ENCODE measurements at places on chromosomes 7 and 10.

- no peak for DNase-seq
Observed at GRCh38 chr10:129564923-129565322, 97.9 kb downstream of the MGMT start.

- DNase-seq = no peak
Observed at GRCh38 chr7:95808396-95808795, 36.0 kb downstream of the DYNC1I1 start.

DNA sequence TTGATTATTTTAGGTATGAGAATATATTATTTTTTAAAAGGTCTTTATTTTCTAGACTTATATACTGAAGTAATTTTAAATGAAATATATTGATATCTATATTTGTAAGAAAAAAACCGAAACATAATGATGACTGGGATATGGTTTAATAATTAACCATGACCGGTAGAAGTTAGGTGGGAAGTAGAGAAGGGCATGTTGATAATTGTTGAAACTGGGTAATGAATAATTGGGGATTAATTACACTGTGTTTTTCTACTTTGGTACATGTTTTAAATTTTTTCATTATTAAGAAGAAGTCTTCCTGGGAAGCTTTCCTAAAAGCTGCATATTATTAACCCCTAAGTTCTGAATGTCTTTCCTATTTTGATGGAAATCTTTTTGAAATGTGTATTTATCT, 16.3 kb downstream of the TSPAN12 start:
- no peak for DNase-seq

- no peak for DNase-seq
Observed at GRCh38 chr7:119482209-119482608, 790.8 kb upstream of the KCND2 start.

DNA sequence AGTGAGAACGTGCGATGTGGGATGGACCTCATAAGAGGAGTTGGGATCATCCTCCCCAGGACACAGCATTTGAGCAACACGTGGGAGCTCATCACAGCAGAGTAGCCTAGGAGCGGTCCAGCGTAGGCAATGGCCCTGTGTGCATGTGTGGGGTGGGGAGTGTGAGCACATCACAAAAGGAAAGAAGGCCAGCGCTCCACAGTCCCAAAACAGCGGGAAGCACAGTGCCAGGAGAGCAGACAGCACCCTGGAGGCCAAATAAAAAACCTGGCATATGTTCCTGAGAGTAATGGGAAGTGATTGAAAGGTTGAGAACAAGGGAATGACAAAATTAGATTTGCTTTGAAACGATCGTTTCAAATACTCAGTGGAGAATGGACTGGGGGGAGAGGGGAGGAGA, 226.0 kb downstream of the C7orf25 start:
- no peak for DNase-seq

- DNase-seq = no peak
Observed at GRCh38 chr10:18607503-18608378, 43.6 kb downstream of the NSUN6 start.

- no peak for DNase-seq
Observed at GRCh38 chr7:55509322-55509721, 63.0 kb downstream of the VOPP1 start.

DNA sequence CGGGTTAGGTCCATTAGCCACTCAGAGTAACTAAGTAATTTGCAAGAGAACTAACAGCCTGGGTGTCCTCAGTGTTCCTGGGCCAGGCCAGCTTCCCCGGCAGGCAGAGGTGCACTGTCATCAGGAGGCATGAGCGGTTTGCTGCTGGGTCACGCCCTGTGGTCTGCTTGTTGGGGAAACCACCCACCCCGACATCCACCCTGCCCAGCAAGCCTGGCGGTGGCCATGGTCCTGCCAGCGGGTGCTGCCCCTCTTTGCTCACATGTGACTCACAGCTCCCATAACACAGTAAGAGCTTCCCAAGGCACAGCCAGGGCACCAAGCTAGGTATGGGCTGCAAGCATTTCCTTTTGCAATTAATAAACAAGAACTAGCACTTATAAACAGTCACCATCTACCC, 75.9 kb downstream of the RGS10 start:
- no peak for DNase-seq

- DNase-seq = no peak
Observed at GRCh38 chr10:93123766-93124165, 50.1 kb downstream of the CYP26A1 start.

DNA sequence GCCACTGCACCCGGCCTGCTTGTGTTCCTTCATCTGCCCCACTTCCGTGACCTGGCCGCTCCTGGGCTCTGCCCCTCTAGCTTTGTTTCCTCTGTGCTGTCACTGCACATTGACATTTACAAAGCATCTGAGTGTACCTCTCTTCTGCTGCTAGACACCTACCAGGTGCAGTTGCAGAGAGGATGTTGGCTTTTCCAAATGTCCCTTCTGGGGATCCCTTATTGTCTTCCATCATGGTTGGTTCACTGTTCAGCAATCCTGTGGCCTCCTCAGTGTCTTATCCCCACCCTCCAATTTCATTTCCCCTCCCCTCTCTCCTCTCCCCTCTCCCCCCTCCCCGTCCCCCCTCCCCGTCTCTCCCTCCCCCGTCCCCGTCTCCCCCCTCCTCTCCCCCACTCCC, 13.8 kb downstream of the VWA2 start:
- no peak for DNase-seq

DNA sequence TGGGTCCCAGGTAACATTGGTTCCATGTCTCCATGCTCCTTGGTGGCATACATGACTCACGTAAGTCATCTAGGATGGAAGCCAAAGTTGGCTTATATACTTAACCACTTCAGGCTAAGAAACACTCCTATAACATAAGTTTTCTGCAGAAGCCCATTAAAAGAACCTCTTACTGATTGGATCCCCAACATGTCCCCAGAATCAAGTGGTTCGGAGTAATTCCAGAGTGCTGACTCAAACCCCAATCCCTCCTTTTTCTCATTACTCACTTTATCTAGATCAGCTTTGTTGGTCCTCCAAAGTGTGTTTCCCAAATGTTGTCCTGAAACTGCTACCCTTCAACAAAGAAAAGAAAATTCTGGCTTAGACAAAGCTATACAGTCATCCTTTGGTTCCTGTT, 10.1 kb upstream of the ATOH7 start:
- no peak for DNase-seq

- peak; percentile 6 for DNase-seq
Observed at GRCh38 chr7:105010504-105011130, 3.4 kb upstream of the KMT2E start.

- DNase-seq = no peak
Observed at GRCh38 chr7:26928703-26929347, 64.4 kb upstream of the SKAP2 start.
